Activated CD4-positive, alpha-beta T cell treated with anti-CD3 and anti-CD28 coated beads, Interleukin-2, amount 10 ng/mL, durations not matched to agents 24 days and 14 days (primary cell): ENCODE measurements at places on chromosomes 12 and 14. TPM values are rescaled to one million over a fixed set of nuclear protein-coding genes. Genes with fewer than 3 reads are reported as not detected.

KLRD1 gene
- 1.2 and 1.7 TPM in 2 replicates for total RNA-seq

SERPINA10 gene
- not detected in 2 replicates for total RNA-seq

UNC79 gene
- not detected in 2 replicates for total RNA-seq

KRT85 gene
- total RNA-seq = not detected in 2 replicates

NGB gene
- total RNA-seq = not detected in 2 replicates

CCDC198 gene
- not detected in 2 replicates for total RNA-seq

ACOT2 gene
- 6.2 and 6.4 TPM in 2 replicates for total RNA-seq

SERPINA9 gene
- total RNA-seq = not detected in 2 replicates

CIROP gene
- not detected in 2 replicates for total RNA-seq

FCF1 gene
- 64.5 and 68.6 TPM in 2 replicates for total RNA-seq

COL2A1 gene
- total RNA-seq = 0.07 TPM in 1 of 2 replicates, not detected in the other

RND1 gene
- 4.4 and 5.7 TPM in 2 replicates for total RNA-seq

CISTR gene
- total RNA-seq = not detected in 2 replicates

SAMD4A gene
- 4.6 and 5.7 TPM in 2 replicates for total RNA-seq

B3GNT4 gene
- 0.64 and 1.0 TPM in 2 replicates for total RNA-seq

HCAR3 gene
- 0.45 and 0.84 TPM in 2 replicates for total RNA-seq

BDKRB2 gene
- not detected in 2 replicates for total RNA-seq

KLRG1 gene
- total RNA-seq = 0.71 and 0.84 TPM in 2 replicates

KRT3 gene
- total RNA-seq = 0.14 TPM in 2 replicates

EPYC gene
- not detected in 2 replicates for total RNA-seq

ASCL1 gene
- total RNA-seq = 0.07 TPM in 1 of 2 replicates, not detected in the other

ADGRD1 gene
- total RNA-seq = 0.84 and 0.95 TPM in 2 replicates

RNF212B gene
- not detected in 2 replicates for total RNA-seq

METTL17 gene
- 94.6 and 99.1 TPM in 2 replicates for total RNA-seq

STON2 gene
- total RNA-seq = 0.14 and 0.30 TPM in 2 replicates

ARHGEF40 gene
- not detected in 2 replicates for total RNA-seq

C12orf50 gene
- total RNA-seq = not detected in 2 replicates

PAPLN gene
- 0.54 and 0.83 TPM in 2 replicates for total RNA-seq

NUAK1 gene
- total RNA-seq = 0.02 TPM in 1 of 2 replicates, not detected in the other

TRAF3 gene
- total RNA-seq = 64.6 and 68.8 TPM in 2 replicates

AICDA gene
- total RNA-seq = not detected in 2 replicates

OR4N2 gene
- not detected in 2 replicates for total RNA-seq

PTGDR gene
- 0.17 and 0.33 TPM in 2 replicates for total RNA-seq

DIP2B gene
- total RNA-seq = 26.4 and 29.4 TPM in 2 replicates

C12orf56 gene
- 0.40 TPM in 1 of 2 replicates, not detected in the other for total RNA-seq

SDS gene
- total RNA-seq = not detected in 2 replicates

HRK gene
- not detected in 2 replicates for total RNA-seq

GOLGA5 gene
- total RNA-seq = 20.1 and 20.8 TPM in 2 replicates

GLT1D1 gene
- 2.2 TPM in 2 replicates for total RNA-seq

LMNTD1 gene
- not detected in 2 replicates for total RNA-seq

NEUROD4 gene
- total RNA-seq = not detected in 2 replicates

TMEM106C gene
- 155 and 162 TPM in 2 replicates for total RNA-seq

ITGA5 gene
- total RNA-seq = 43.9 and 48.0 TPM in 2 replicates

INHBE gene
- total RNA-seq = 0.07 TPM in 1 of 2 replicates, not detected in the other

SLC7A8 gene
- total RNA-seq = not detected in 2 replicates

RPL10L gene
- not detected in 2 replicates for total RNA-seq

SIRT4 gene
- total RNA-seq = 1.1 and 2.5 TPM in 2 replicates
